PC-9 (cell line): ENCODE measurements at places on chromosomes 4 and X. TPM values are rescaled to one million over a fixed set of nuclear protein-coding genes. Genes with fewer than 3 reads are reported as not detected.

DNA sequence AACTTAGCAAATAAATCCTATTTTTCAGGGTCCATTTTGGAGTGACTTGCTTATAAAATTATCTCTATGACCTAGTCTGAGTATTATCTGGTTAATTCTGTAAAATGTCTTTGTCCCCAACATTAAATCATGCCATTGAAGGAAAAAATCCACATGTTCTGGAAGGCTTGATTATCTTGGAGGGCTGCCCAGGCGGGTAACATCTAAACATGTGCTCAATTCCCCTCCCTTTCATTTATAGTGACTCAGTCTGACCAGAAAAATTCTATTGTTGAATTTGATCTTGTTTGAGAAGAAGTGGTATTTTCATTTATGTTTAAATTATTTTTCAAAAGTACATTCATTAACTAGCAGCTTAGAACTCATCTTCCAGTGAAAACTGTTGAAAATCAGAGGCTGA, 55.4 kb upstream of the SLC10A7 start:
- H3K27me3 ChIP-seq: no peaks in the 10 kb centered on the region
- no peak for DNase-seq
- H3K36me3 ChIP-seq: no peaks in the 10 kb centered on the region

DNA sequence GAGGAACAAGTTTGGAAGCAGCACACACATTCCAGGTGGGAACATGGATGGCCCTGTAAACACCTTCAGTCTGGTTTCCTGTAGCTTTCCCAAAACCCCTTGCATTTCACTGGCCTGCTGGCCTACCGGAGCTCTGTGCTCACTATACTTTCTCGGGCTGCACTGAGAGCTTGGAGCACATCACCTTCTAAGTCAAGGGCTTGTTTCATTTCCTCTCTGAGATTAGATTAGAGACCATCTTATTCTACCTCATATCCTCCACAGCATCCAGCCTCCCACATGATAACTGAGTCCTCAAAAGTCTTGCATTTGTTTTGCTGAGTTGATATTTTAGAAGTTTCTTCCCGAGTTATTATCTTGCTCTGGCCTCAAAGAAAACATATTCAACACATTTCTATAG, 147.7 kb downstream of the RASL11B start:
- no peak overlapping the region for H3K4me3 ChIP-seq
- H3K27ac ChIP-seq: no peak overlapping the region
- H3K4me1 ChIP-seq: no peaks in the 10 kb centered on the region

MCF2 gene
- not detected in 2 replicates for total RNA-seq

GRCh38 chr4:105483840-105484239, 10.0 kb upstream of the PPA2 start:
- no peak overlapping the region for H3K4me3 ChIP-seq
- no peaks in the 10 kb centered on the region for H3K36me3 ChIP-seq
- DNase-seq: no peak
- no peaks in the 10 kb centered on the region for H3K27me3 ChIP-seq
- no peak overlapping the region for H3K27ac ChIP-seq

GRCh38 chrX:10508891-10509290, 111.5 kb downstream of the MID1 start:
- no peak overlapping the region for H3K27ac ChIP-seq
- H3K4me1 ChIP-seq: no peaks in the 10 kb centered on the region

RRH gene
- 0.24 TPM in 1 of 2 replicates, not detected in the other for total RNA-seq

DNA sequence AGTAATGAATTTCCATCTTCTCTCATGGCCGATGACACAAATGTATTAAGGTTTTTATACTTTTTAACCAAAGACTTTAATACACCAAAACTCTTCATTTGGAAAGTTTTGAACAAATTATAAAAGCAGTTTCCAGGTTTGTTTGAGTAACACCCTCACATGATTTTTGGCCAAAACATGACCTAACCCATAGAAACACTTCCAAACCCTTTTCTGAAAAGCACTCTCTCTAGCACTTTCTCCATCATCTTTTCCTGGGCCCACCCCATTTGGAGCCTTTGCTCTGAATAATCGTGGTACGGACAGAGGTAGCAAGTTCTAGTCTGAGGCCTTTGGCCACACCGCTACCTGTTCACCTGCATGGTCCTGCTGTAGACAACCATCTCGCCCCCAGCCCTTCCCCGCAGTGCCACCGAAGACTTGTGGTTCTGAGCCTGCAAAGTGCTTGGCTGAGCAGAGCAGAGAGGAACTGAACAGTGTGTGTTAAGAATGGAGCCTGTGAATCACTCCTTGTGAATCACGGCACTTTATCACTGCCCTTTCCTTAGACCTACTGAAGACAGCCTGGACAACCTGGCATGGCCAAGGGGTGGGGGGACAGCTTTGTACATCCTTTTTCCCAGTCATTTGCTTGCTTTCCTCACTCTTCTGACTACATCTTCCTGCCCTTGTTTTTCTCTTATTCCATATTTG, 181.8 kb downstream of the PTTG2 start:
- H3K4me1 ChIP-seq: no peaks in the 10 kb centered on the region
- H3K27ac ChIP-seq: no peak overlapping the region
- no peaks in the 10 kb centered on the region for H3K27me3 ChIP-seq
- no peak overlapping the region for H3K4me3 ChIP-seq
